ENCODE measurements at places on chromosomes 13 and 19.

DNA sequence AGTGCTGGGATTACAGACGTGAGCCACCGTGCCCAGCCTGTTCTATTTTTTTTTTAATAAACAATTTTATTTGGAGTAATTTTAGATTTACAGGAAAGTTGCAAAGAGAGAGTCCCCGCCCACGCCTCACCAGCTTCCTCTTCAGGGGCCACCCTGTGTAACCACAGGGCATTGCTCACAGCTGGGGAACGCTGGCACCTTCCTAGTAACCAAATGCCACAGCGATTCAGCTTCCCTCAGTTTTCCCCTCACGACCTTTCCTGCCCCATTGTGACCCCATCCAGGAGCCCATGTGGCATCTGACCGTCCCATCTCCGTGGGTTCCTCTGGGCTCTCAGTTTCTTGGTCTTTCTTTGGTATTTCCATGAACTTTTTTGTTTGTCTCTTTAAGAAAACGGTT is 83.9 kb downstream of the GNG7 start:
- DNase-seq: no peak

DNA sequence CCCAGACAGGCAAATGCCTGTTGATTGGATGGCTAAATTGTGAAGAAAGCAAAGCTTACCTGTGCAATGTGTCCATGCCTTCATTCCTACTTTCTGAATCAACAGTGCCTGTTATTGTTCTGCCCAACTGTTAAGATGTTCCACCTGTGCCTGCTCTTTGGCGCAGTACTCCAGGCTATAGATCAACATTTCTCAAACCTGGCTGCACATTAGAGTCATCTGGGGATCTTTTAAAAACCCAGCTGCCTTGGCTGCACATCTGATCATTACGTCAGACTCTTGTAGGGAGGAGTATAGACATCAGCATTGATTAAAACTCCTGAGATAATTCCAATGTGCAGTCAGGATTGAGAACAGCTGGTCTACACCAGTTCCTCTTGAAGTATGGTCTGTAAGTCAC is 16.2 kb upstream of the CPB2 start:
- DNase-seq: no peak

DNA sequence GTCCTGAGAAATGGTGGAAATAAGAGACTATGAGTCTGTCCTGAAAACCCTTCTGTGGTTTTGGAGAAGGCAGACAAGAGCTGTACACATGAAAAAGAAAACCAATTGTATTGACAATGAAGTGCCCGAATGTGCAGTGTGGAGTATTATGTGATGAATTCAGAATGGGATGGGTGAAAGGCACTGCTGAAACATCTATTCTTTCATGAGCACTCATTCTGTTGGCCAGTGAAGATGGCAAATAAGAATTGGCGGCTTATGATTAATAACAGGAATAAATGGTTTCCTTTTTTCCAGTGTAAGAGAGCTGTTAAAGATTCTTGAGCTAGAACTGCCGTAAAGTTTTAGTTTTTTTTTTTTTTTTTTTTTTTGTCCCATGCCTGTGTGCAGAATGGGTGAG is 5.7 kb downstream of the POLR1D start:
- no peak for DNase-seq

DNA sequence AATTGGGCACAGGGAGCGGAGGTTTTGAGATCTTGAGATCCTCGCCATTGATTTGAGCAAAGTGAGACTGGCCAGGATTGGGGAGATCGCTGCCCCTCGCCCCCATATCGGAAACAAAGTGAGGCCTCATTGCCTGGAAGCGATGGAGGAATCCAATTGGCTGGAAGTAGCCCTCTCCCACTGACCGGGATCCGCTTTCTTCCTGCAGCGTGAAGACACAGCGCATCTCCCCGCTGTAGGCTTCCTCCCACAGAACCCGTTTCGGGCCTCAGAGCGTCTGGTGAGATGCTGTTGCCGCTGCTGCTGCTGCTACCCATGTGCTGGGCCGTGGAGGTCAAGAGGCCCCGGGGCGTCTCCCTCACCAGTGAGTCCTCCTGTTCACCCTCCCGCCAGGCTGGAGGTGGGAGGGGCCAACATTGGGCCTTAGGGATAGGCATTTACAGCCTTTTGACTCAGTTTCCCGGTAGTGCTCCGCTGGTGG is 438 bp downstream of the PRKCSH start:
- no peak for DNase-seq

DNA sequence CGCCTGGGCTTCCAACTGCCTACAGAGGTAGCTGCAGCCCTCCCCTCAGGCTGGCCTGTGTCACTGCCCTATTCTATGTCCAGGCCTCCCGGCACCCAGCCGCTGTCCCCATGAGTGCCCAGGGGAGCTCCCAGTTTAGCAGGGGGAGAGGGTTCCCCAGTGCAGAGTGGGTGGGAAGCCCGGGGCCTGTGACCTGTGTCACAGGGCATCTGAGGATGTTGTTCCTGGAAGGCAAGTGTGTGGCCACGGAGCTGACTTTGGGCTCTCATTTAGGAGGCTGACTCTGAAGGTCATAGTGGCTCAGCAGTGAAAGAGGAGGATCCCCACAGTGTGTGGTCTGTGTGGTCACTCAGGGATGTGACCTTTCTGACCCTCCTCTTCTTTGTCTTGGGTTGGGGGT is 25.1 kb downstream of the PPP1R37 start:
- DNase-seq: no peak

DNA sequence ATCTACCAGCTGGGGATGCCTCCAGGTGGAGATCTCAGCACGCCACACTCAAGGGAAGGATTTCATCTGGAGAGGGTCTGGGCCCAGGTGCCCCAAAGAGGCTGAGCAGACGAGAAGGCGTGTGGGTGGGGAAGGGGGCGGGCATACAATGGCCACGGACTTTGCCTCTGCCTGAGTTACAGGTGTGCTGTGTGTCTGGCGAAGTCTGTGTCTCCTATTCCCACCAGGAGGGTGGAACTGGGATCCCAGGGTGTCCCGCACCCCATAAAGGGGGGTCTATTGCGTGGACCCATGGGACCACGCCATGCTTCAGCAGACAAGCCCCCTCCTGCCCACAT is 3.6 kb downstream of the TLE2 start:
- no peak for DNase-seq

Measured in fibroblast of skin of left biceps (primary cell).